ENCODE measurements at places on chromosomes 6 and 20. TPM values are rescaled to one million over a fixed set of nuclear protein-coding genes. Genes with fewer than 3 reads are reported as not detected.

GRCh38 chr6:26594730-26595632, 1.8 kb upstream of the ABT1 start:
- DNase-seq = no peak
- peaks cover 11% of the 10 kb centered on the region for H3K27me3 ChIP-seq
- peaks cover 31% of the 10 kb centered on the region for H3K4me1 ChIP-seq
- H3K4me3 ChIP-seq = peak overlapping the region; percentile 98
- H3K27ac ChIP-seq = no peak overlapping the region

GRCh38 chr6:3749977-3750316, 1.6 kb downstream of the PXDC1 start:
- DNase-seq = no peak
- peaks cover 18% of the 10 kb centered on the region for H3K4me1 ChIP-seq
- peaks cover 44% of the 10 kb centered on the region for H3K27me3 ChIP-seq
- H3K4me3 ChIP-seq = no peak overlapping the region
- H3K27ac ChIP-seq = no peak overlapping the region
- H3K36me3 ChIP-seq = no peaks in the 10 kb centered on the region

Gene ADGRF5
- not detected for total RNA-seq

DNA sequence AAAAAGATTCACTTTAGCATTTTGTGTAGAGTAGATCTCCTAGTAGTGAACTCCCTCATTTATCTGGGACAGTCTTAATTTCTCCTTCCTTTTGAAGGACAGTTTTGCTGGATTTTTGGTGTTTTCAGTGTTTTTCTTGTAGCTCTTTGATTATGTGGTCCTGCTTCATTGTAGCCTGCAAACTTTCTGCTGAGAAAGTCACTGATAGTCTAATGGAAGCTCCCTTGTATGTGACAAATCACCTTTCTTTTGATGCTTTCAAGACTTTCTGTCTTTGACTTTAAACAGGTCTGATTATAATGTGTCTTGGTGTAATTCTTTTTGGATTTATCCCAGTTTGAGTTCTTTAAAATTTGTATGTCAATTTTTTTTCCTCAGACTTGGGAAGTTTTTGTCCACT, 86.1 kb downstream of the FAM83B start:
- no peaks in the 10 kb centered on the region for H3K27me3 ChIP-seq
- no peak overlapping the region for H3K27ac ChIP-seq
- DNase-seq = no peak
- H3K4me3 ChIP-seq = no peak overlapping the region

Gene LINC00237
- not detected for total RNA-seq
